T-helper 2 cell (primary cell): ENCODE measurements at places on chromosomes 12 and 14.

DNA sequence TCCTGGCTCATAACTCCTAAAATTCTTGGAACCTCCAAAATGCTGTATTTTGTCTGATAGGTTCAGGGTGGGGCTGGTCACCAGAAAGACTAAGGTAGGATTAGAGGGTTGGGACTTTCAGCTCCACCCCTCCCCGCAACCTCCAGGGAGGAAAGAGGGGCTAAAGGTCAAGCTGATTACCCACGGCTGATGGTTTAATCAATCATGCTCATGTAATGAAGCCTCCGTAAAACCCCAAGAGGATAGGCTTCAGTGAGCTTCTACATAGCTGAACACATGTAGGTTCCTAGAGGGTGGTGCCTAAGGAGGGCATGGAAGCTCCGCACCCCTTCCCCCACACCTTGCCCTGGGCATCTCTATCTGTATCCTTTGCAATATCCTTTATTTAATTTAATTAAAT, 60.0 kb downstream of the DGLUCY start:
- DNase-seq, result no peak

DNA sequence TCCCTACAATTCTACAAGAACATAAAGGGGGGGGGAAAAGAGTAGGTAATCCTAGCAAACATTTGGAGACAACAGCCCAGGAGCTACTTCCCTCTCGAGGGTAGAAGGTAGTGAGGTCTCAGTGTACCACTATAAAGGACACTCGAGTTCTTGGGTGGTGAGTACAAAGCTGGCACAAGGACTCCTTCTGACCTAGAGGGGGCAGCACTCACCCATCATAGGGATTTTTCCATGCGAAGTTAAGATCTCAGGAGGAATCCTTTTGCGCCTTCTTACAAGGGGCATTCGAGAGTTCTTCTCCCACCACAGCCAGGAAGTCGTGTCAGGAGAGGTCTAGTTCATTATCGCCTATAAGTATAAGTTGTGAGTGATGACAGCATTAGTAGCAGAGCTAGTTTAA, 200.2 kb upstream of the RBM19 start:
- DNase-seq, result peak; percentile 2

GRCh38 chr12:71876137-71876799, 36.7 kb downstream of the TBC1D15 start:
- no peak for DNase-seq

DNA sequence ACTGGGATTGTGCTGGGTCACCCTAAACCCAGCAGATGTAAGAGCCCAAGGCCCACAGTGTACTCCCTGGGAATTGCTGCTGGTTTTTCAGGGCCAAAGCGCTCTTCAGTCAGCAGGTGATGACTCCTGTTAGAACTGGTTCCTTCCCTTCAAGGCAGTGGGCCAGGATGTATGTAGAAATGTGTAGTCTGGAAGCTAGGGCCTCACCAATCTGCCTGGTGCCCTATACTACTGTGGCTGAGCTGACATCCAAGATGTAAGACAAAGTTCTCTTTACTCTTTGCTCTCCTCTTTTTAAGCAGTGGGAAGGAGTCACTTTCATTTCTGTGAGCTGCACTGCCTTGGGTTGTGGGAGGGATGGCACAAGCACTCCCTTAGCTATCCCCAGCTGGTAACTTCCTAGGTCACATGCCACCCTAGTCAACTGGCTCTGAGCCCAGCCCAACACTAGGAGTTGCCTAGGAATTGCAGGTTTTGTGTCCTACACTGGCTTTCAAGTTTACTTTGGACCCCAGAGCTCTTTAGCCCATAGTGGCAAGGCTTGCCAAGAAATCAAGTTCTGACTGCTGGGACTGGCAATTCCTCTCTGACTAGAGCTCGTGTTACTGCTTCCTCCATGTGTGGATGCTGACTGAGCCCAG, 249.2 kb downstream of the C12orf50 start:
- DNase-seq, result no peak

GRCh38 chr12:19437996-19438395, 1.3 kb upstream of the AEBP2 start:
- peak; percentile 16 for DNase-seq

GRCh38 chr12:3931776-3932175, 58.6 kb upstream of the PARP11 start:
- no peak for DNase-seq

DNA sequence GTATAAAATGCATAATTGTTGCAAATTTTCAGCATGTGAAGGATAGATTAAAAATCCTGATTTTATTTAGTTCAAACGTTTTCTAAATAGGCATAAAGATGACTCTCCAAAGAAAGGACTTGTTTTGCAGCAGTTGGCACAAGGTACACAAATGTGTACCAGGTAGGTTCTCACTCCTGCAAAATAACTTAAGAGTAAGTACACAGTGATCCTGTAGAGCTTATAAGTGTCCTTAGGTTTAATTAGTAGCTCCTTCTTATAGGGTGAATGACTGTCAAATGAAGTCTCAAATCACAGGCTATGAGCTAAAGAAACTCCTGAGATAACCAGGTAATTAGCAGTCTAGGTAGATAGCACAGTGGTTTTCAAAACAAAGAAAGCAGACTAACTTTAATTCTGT, 330.6 kb upstream of the MDGA2 start:
- no peak for DNase-seq

GRCh38 chr14:92653162-92653651, 95.2 kb downstream of the LGMN start:
- DNase-seq, result peak; percentile 33

DNA sequence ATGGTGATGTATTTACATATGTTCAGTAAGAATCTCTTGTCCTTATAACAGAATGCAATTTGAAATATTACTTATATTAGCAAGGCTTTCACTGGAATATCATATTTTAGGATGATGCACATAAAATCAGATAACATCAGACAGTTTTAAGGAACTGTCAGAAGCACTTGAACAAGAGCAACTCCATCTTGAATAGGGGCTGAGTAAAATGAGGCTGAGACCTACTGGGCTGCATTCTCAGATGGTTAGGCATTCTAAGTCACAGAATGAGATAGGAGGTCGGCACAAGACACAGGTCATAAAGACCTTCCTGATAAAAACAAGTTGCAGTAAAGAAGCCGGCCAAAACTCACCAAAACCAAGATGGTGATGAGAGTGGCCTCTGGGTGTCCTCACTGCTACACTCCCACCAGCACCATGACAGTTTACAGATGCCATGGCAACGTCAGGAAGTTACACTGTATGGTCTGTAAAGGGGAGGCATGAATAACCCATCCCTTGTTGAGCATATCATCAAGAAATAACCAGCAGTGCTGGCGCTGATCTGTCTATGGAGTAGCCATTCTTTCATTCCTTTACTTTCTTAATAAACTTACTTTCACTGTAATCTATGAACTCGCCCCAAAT, 27.6 kb upstream of the ETV6 start:
- peak; percentile 7 for DNase-seq

GRCh38 chr12:92602476-92602875, 100.3 kb upstream of the PLEKHG7 start:
- DNase-seq, result no peak

DNA sequence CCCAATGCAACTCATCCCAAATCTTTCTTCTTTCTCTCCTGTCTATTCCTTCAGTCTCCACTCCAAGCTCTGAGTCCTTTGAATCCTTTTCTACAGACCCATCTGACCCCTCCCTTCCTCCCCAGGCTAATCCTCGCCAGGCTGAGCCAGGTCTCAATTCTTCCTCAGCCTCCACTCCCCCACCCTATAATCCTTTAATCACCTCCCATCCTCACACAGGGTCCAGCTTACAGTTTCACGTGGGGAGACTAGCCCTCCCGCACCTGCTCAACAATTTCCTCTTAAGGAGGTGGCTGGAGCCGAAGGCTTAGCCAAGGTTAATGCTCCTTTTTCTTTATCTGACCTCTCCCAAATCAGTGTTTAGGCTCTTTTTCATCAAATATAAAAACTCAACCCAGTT, 63.8 kb downstream of the MOK start:
- no peak for DNase-seq

- DNase-seq, result peak; percentile 66
Measured at GRCh38 chr12:47819896-47820630, at the start of gene HDAC7. TSS of gene HDAC7 (minus strand) at chr12:47819903. CDS start at chr12:47819785, 118 bp downstream.

- DNase-seq, result no peak
Measured at GRCh38 chr12:92562063-92562734, 140.6 kb upstream of the PLEKHG7 start.

GRCh38 chr12:4068981-4069669, 195.9 kb upstream of the PARP11 start:
- no peak for DNase-seq

- DNase-seq, result no peak
Measured at GRCh38 chr12:72313806-72314205, 41.6 kb downstream of the TRHDE start.

DNA sequence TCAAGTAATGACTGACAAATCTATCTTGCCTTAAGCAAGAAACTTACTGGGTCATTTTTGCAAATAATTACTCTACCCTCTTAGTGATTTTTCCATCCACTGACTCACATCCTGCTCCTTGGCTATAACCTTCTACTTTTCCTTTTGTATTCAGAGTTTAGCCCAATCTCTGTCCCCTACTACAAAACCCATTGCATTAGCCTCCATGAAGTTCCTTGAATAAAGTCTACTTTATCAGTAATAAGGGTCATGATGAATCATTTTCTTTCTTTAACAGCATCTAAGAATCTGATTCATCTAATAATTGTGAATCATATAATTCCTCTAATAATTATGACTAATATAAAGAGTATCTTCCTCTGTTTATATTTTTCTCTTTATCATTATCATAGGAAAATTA, 132.6 kb downstream of the NTS start:
- DNase-seq, result no peak

GRCh38 chr12:13099066-13099843, 4.2 kb downstream of the GSG1 start:
- no peak for DNase-seq

GRCh38 chr12:51661199-51661598, 70.2 kb downstream of the SCN8A start:
- no peak for DNase-seq

- no peak for DNase-seq
Measured at GRCh38 chr14:61438036-61438435, 116.7 kb downstream of the PRKCH start.

DNA sequence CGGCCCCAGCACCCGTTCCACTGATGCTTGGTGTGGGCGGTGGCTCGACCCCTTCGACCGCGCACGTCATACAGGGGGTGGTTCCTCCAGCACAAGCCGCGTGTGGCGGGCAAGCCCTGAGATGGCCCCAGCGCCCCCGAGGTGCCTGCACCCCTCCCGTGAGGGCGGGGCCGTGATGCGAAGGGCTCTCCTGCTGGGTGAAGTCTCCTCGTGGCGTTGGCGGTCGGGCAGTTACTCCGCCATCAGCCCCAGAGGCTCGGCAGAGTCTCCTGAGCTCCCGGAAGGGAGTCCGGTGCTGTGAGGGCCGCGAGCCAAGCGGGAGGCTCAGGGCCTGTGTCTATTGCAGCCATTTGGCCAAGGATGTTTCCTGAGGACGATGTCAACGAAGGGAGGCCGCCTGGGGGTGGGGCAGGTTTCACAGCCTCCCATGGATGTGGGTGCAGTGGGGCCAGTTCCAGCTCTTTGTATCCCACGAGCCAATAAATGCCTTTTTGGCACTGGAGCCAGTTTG, 78.1 kb upstream of the GALNT9 start:
- no peak for DNase-seq

DNA sequence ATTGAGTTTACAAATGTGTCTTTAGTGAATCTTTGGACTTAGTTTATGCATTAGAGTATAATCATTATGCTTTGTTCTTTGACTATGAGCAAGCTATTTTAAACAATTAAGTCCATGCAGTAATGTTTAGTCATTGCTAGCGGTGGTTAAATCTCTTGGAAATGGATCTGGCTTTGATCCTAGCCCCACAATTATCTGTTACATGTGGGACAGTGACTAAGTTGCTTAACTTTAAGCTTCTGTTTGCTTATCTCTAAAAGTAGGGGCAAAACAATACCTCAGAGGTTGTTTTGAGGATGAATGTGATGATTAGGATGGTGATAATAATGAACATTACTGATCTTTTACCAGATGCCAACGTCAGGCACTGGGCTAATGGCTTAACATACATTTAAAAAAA, 124.2 kb downstream of the NPAS3 start:
- DNase-seq, result no peak

DNA sequence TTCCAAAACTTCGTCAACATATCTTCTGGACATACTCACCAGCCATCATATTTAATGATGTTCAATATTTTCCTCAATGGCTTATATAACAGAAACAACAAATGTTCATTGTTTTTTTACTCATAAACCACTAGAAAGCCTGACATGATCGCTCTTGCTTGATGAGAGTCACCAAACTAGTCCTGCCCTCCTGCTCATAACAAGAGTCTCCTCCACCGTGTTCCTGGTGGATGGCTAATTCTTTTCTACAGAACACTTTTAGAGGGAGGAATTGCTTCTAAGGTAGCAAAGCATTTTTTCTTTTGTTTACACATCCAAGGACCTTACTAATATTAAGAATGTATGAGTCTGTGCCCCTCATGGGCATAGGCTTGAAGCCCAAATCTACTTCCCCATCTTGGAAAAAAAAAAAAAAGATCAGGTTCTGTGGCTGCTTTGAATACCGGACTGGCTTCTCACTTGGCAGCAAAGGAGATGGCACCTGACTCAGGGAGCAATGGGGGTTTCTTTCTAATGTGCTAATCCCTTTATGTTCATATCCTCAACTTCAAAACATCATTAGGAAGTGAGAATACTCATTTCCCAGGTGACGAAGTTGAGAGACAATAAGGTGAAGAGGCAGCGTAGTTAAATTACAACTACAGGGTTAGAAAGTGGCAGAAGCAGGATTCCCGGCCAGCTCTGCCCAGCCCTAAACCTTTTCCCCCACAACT, 188.8 kb downstream of the EPS8 start:
- no peak for DNase-seq

GRCh38 chr14:104140463-104141331, 2.3 kb downstream of the KIF26A start:
- no peak for DNase-seq

DNA sequence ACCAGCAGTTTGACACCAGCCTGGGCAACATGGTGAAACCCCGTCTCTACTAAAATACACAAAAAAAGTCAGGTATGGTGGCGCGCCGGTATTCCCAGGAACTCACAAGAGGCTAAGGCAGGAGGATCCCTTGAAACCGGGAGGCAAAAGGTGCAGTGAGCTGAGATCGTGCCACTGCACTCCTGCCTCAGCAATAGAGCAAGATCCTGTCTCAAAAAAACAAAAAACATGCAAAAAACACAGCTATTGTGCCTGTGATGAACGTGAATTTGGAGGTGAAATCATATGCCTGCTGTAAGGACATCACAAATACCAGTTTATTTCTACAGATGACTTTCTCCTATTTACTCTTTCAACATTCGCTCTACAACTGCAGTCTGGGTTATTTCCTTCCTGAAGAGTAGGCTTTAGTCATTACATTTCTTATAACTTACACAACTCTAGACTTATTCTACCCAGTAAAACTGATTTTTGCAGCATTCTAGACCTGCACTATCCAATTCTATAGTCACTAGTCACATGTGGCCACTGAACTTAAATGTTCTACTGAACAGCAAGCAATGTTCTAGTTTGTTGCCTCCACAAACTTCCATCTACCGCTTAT, 48.3 kb downstream of the HNRNPC start:
- DNase-seq, result no peak
